ENCODE measurements at places on chromosomes 13 and 19.

- DNase-seq, result no peak
These were observed 8.5 kb downstream of the SOX21 start for GRCh38 chr13:94703721-94704314.

- DNase-seq, result no peak
These were observed 21.2 kb downstream of the HDGFL2 start for GRCh38 chr19:4493104-4493928.

DNA sequence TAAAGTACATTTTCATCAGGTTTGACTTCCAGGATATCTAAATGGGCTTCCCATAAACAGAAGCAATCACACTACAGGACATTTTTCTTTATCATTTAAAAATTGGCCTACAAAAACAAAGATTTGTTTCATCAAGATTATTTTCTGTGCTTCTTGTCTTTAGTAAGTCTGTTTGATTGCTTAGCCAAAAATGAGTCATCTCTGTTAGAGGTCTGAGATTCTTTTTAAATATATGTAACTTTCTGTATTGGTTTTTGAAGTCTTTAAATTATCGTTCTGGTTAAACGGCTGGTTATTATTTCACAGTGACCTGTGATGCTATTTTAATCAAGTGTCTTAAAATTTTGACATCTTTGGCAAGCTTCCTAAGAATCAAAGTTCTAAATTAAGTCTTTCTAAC lies 62.7 kb downstream of the SLITRK1 start:
- DNase-seq, result no peak

- DNase-seq, result no peak
These were observed 42.1 kb downstream of the NAA16 start for GRCh38 chr13:41352935-41353840.

- DNase-seq, result no peak
These were observed 11.3 kb upstream of the IGSF23 start for GRCh38 chr19:44602081-44602480.

DNA sequence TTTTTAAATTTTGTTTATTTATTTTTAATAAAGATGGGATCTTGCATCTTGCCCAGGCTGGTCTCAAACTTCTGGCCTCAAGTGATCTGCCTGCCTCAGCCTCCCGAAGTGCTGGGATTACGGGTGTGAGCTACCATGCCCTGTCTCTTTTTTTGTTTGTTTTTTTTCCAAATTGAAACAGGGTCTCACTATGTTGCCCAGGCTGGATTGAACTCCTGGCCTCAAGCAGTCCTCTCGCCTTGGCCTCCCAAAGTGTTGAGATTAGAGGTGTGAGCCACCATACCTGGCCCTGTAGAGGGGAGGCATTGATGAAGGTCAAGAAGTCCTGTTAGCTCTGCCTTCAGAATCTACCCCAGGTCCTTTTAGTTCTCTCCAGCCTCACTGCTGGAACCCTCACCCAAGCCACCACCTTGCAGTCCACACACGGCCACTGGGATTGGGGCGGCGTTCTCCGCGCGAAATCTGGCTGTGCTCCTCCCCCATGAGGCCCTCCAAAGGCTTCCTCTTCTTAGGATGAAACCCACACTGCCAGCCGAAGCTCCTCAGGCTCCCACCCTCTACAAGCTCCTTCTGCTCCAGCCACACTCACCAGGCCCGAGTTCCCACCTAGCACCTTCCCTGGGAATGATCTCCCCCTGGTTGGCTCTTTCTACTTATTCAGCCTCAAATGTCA lies 34.9 kb downstream of the ACTN4 start:
- no peak for DNase-seq

DNA sequence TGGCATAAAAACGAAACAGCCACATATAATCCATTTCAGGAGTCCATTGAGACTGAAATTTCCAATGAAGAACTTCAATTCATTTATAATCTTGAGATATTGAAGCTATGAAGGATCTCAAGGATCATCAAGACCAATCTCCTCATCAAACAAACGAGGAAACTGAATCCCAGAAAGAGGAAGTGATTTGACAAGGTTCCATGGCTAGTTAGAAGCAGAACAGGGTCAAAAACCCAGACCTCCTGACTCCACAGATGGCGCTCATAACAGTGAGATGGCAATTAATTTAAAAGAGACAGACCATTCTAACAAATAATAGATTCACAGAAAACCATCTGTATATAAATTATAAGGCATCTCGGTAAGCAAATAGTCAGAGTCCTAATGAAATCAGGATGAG lies 229.7 kb downstream of the KCTD12 start:
- no peak for DNase-seq

- no peak for DNase-seq
These were observed 30.0 kb downstream of the VAV1 start for GRCh38 chr19:6802336-6803035.

GRCh38 chr13:64648293-64648692 lies 2581.8 kb downstream of the PCDH9 start:
- DNase-seq, result no peak

DNA sequence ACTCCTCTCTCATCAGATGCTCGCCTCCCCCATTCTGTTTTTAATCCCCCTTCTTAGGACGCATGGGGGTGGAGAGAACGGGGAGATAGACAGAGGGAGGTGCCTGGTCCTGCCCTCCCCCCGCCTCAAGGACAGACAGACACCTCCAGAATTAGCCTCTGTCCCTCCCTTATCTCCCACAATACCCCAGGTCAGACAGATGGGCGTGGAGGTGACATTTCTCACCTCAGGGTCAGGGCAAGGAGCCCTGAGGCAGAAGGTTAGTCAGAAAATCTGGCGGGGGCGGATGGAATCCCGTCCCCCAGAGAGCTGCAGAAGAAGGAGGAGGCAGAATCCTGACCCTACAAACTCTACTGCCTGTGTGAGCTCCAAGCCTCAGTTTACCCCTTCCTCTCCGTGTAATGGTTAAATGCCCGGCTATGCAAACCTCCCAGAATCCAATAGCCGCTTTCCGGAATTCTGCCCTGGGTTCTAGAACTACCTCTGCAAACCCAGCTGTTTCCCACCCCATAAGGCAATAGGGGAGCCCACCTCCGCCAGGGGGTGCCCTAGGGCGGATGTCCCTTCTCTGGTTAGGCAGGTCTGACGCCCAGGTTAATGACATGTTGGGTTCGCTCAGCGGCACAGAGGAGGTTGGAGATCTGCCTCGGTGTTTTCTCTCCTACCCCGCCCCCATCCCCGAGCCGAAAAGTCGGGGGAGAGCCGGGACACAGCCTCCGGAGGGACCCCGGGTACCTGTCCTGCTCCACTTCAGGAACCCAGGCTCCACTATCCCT lies 900 bp downstream of the PPP1R13L start:
- DNase-seq, result no peak

DNA sequence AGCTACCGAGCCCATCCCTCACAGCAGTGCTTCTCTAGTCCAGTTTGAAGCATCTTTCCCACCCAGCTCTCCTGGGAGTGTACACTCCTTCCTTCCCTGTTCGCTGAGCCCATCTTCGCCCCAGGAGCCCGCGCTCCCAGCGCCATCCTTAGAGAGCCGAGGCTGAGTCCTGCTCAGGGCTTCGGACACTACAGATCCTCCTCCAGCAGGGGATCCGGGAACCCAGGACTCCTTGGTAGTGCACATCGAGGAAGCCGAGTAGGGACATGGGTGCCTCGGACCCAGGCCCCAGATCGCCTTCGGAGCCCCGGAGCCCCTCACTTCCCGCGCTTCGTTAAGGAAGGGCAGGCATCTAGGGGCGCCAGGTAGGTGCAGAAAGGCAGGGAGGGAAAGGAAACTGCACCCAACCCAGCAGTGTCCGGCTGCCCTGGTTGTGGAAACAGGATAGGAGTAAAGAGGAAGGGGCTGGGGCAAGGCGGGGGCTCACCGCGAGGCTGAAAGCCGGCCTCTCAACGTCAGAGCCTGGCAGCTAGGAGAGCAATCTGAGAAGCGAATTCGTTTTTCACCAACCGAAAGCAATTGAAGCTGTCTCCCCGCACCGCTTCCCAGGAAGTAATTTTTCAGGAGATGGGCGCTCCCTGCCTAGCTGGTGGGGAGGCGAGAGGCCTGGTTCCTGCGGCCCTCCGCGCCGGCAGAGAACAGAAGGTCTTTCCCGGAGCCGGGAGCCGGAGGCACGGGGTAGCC lies 1.0 kb downstream of the PDX1 start:
- no peak for DNase-seq

- DNase-seq, result no peak
These were observed 11.6 kb upstream of the RETN start for GRCh38 chr19:7657131-7657751.
